ENCODE measurements at places on chromosomes 7 and 10.
A peak's percentile ranks its signal among the peaks of the same experiment; 100 is the strongest.

DNA sequence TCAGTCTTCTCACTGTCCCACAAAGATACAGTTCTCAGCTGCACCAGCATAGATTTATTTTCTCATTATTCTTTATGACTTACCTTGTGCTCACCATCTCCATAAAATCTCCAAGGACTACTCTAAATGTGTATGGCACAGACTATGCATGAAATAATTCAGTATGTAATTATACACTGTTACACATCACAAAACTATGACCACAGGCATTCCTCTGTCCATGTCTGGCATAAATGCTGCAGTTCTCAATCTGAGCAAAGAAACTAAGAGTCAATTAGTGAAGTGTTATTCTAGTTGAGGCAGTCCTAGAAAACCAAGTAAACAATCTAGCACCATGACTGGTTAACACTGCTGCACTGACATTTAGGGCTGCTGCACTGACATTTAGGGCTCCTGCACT lies 2.7 kb downstream of the CYCS start:
- peak; percentile 41 for DNase-seq

- DNase-seq: peak; percentile 76
These were observed 596.6 kb downstream of the SDK1 start for GRCh38 chr7:3897430-3898372.

GRCh38 chr7:30874656-30875302 lies 36.9 kb upstream of the AQP1 start:
- DNase-seq: no peak

DNA sequence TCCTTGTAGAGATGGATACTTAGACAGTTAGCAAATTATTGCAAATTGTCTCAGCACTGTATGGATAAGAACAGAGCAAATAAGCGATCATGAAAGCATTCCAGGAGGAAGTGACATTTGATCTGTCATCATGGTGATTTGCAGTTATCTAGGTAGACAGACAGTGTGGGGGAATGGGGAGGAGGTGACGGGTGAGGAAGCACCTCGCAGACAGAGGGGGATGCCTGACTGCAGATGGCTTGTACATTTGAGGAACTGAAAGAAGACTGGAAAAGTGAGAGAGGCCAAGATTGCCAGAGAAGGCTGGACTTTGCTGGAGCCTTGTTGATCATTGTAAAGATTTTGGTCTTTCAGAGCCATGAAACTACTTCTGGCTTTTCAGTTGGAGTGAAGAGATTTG lies 318.2 kb upstream of the CELF2 start:
- DNase-seq: no peak

DNA sequence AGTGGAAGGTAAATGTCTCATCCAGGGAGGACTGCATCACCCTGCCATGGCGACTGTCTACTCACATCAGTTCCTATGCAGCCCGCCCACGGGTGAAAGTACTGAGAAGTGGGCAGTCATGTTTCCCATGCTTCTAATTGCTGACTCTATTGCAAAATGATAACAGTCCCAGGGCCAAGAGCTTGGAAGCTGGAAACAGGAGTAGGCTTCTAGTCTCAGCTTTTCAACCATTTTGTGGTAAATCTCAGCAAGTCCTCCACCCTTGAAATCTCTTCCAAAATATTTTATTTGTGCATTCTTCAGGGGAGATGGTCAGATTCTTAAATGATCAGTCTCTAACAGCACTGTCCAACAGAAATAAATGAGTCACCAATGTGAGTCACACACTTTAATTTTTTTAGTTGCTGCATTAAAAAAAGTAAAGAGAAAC lies 48.1 kb upstream of the TARP start:
- peak; percentile 44 for DNase-seq

- DNase-seq: no peak
These were observed 174.7 kb downstream of the GATA3 start for GRCh38 chr10:8229153-8229552.

GRCh38 chr7:11895337-11895736 lies 63.3 kb upstream of the THSD7A start:
- DNase-seq: no peak
